ENCODE measurements at places on chromosomes 2 and 18.
A peak's percentile ranks its signal among the peaks of the same experiment; 100 is the strongest.

DNA sequence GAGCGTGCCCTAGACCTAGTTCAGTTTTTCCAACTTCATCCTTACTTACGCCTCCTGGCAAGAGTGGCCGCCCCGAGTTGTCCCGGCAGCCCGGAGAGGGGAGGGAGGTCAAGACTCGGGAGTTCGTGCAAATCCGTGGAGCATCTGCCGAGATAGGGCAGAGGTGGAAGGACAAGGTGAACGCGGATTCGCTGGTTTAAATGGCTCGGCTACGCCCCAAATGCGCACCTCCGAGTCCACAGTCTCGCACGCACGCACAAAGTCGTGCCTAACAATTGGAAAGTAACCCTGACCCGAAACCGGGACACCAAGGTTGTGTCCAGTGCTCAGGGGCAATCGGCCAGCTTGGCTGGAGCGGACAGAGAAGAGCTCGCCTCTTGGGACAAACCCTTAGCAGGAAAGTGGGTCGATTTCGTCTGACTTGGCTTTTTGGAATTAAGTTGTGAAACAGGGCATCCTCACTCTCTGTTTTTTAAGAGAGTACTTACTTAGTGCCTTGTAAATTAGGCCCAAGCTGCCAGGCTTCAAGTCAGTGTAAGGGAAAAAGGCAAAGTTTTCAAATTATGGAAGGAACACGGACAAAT, 726 bp upstream of the SS18 start:
- DNase-seq = no peak

- DNase-seq = no peak
These were observed 98.9 kb downstream of the ABI2 start for GRCh38 chr2:203427061-203427460.

DNA sequence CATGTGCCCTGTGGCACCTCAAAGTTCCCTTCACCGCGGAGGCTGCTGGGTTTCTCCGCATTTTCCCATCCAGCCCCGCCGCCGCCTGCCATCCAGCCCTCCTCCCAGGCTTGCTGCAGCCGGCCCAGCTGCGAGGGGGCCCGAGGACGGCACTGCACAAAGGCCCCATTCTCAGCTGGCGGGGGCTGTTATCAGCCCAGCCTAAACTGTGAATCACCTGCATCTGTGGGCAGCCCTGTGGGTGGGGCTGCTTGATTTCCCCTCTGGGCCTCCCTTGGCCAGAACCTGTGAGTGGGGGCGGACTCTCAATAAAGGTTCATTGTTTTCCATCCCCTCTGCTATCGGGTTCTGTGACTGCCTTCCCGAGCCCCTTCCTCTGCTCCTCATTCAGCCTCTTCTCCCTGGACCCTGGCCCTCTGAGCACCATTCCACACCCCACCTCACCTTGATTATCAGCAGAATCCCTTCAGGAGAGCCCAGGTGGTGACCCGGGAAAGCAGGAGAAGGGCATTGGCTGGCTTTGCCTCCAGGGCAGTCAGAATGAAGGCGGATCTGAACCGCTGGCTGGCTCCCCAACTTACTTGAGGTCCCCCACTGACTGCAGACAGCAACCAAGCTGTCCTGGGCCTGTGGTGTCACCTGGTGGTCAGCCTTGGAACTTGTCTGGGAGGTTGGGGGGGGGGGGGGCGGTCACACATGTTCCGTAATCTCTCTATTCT, 204.5 kb downstream of the ZFP36L2 start:
- DNase-seq = no peak

- no peak for DNase-seq
These were observed 141.9 kb downstream of the SLC4A3 start for GRCh38 chr2:219769090-219769910.

DNA sequence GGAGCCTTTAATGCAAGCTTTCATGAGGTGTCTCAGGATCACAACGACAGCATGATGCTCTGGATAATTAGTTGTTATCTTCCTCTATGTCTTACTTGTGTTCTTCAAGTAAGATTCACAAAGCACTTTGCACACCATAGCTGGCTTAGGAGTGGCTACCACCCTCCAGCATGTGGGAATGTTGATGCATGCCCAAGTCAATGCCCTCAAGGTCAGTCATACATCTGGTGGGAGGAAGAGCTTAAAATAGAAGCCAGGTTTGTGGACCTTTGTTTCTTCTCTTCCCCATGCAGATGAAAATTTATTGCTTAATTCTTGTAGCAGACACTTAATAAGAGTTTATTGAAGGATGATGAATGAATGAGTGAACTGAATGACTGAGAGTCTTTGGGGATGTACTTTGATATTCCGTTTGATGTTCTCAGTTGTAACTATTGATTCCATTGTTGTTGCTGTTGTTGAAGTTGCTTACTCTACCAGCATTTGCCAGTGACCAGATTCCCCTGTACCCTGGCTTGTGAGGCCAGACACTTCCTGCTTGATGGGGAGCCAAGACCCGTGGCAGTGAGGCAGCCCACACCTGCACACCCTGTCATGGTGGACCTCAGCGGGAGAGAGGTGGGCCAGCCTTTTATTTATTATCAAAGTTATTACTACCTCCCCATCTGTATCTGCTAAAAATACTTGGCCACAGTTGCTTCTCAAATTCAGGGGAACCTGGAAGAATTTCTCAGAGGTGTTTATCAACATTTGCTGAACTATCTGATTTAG, 137.8 kb downstream of the LAMA3 start:
- no peak for DNase-seq

DNA sequence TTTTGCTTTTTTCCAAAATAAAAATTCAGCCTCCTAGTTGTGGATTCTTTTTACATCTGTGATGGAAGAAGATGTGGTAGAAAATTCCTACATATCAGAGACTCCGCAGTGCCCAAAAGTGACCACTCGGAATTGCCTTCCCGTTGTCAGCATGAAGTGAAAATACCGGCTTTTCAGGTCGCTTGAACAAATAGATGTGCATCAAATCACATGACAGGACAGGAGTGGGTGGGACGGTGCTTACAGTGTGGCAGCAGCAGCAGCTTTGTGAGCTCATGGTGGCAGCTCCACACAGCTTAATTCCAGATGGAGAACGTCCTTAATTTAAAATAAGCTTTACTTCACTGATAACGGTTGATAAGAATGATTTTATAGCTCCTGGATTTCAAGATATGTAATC, 20.3 kb downstream of the SALL3 start:
- no peak for DNase-seq

GRCh38 chr18:50679056-50679455, 119.2 kb downstream of the MAPK4 start:
- DNase-seq = no peak

GRCh38 chr2:40400336-40400953, 51.4 kb downstream of the SLC8A1 start:
- no peak for DNase-seq

DNA sequence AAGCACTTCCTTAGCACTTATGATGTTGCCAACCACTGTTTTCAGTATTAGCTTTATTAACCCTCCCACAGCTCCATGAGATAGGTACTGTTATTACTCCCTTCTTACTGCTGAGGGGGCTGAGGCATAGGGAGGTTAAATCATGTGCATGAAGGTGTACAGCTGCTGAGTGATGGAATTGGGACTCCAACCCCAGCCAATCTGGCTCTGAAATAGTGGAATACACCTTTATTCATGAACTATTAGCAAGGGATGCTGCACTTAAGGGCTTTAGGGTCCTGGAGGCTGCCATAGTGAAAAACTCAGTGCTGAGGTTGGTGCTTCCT, 19.2 kb downstream of the SMARCAL1 start:
- DNase-seq = no peak

- no peak for DNase-seq
These were observed 57.0 kb downstream of the SH3RF3 start for GRCh38 chr2:109185821-109186570.

DNA sequence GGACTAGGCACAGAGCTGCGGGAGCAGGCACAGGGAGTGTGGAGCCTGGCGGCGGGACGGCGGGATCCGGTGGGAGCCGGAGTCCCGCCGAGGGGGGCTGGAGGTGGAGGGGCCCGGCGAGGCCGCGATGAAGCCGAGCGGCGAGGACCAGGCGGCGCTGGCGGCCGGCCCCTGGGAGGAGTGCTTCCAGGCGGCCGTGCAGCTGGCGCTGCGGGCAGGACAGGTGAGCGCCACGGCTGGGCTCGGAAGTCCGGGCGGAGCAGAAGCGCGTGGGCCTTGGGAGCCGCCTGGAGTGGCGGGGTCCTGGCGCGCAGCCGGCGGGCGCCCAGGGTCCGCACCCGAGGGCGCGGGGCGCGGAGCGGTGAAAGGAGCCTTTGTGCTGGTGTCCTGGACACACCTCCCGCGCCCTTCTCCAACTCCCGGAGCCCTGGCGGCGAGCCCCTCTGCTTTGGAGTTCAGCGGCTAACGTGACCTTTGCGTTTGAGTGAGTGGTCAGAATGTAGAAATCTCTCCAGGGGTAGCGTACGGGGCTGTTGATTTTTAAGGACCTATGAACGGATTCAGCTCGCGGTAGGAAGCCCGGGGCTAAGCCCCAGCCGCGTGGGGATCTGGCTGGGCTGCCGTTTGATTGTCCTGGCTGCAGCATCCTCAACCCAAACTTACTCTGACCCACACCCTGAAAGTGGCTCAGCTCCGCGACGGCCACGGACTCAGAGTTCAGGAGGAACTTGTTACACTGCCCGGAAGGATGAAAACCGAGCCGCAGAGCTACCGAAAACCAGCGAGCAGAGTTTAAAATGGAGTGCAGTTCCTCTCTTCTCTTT, 448 bp downstream of the IMPA2 start:
- peak; percentile 7 for DNase-seq

DNA sequence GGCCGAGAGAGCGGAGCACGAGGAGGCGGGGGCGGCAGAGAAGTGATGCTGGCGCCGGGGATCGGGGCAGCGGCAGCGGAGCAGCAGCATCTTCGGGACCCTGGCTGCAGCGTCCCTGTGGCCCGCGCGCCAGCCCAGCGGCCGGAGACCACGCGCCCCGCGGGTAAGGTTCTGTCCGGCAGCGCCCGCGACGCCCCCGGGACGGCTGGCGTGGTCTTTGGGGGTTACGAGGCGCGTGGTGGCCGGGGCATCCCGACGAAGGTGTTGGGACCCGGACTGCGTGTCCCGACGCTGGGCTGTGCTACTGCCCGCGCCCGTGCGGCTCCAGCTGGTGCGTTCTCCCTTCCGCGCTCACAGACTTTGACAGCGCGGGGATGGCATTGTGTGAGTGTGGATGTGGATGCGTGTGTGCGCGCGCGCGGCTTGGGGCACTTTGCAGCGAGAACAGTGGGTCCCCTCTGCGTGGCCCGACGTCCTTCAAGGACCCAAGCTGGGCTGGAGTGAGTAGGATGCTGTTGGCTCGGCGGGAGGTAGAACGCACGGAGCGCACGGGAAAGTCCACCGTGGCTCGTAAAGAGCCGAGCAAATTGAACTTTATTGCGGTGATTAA, 405.0 kb downstream of the XIRP2 start:
- no peak for DNase-seq

DNA sequence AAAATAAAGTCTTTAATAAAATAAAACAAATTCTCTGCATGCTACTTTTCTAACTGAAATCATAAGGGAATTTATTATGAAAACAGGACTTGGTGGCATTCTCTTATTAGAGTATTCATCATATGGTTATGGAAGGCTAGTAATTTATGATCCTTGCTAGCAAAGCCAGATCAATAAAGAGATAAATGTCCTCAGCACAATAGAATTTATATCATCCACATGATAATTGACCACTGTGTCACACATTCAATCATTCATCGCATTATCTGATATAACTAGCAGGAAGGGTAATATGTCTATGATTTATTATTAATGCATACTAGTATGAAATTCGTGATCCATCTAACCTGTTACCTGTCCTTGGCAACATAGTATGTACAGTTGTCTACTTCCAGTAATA, 175.8 kb downstream of the MYO3B start:
- no peak for DNase-seq

DNA sequence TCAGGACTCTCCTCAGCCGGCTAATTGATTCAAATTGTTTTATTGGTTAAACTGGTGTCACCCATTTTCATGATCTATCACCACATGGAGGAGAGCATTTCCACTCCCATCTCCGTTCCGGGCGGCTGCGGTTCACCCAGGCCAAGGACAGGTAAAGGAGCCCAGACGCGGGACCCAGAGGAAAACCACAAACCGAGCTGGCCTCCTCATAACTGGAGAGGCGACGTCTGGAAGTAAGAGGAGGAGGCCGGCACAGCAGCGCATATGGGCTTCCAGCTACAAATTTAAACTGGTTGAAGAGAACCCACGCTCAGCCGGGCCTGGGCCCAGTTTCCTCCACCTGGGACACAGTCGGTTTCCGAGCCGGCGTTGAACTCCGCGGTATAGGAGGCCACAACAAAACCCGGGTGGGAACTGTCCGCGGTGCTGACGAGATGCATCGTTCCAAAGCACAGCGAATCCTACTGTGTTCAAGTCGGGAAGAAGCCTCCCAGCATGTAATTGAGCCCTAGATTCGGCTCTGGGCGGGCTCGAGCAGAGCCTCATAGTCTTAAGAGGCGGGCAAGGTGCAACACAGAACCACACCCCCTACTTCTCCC, 3.0 kb upstream of the SKOR2 start:
- DNase-seq = no peak

GRCh38 chr2:96537734-96538486, 1.4 kb downstream of the ARID5A start:
- DNase-seq = peak; percentile 43

GRCh38 chr2:215895330-215895729, 118.0 kb downstream of the MREG start:
- no peak for DNase-seq

- DNase-seq = no peak
These were observed 98.9 kb upstream of the CYP1B1 start for GRCh38 chr2:38174646-38175423.

DNA sequence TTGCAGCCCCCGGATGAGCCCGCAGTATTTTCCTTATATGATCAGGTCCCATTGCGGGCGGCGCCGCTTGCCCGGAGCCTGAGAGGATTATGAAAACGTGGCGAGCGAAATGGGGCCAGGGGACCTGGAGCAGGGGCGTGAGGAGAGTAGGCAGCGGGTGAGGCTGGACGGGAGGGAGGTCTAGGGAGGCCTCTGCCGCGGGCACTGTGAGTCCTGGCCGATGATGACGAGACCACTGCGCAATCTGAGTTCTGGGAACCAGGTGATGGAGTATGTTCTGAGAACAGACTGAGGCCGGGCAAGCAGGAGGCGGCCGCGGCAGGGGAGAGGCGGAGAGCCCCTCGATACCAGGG, 790 bp upstream of the ACAA2 start:
- DNase-seq = no peak

DNA sequence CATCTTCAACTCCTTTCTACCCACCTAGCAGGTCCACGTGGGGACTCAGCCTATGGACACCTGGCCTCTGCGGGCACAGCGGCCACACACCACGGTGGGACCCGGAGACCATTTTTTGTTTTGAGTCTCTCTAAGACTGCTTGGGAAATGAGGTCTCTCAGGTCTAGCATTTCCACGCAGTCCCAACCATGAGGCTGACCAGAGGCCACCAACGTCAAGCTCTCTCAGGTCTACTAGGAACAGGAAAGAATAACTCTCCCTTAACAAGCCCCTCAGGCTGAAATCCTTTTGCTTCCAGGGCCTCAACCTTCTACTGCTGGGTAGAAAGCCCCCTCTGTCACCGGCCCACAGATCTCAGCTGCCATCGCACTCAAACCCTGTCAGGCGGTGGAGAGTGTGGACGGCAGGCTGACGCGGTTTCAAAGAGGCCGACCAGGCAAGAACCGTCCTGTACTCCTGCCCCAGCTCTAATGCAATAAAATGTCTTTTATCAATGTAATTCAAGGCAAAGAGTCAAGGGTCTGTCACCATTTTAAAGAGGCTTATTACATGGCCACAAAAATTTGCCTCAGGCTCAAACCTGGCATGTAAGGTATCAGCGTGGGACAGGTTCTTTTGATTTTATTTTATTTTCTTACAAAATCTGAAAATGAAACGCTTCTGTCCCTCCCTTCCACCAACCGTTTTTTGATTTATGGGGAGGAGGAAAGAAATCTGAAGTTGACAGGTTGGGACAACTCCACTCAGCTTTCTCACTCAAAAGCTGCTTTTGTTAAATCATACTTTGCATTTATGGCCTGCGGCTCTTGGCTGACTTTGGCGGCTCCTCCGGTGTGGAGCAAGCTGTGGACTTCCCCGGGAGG, 74.0 kb downstream of the BCL11A start:
- no peak for DNase-seq
